NCI-H1417 (cell line): ENCODE measurements at places on chromosomes 4 and X.

- DNase-seq, result peak; percentile 3
These were observed 728.2 kb downstream of the ARAP2 start for GRCh38 chr4:35516102-35516501.

DNA sequence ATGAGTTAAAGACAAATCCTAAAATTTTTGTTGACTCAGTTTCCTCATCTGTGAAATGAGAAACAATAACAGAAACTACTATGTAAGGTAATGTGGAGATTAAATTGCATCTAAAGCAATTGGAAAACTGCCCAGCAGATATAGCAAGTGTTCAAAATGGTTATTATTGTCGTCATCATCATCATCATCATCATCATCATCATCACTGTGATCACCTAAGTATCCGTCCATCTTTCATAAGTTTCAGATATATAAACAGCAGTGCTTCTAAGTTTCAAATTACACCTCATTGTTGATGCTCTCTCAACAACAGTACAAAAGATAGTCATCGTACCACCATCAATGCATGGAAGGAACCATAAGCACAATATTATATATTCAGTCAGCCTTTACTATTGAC is 379.9 kb downstream of the PDGFC start:
- no peak for DNase-seq

DNA sequence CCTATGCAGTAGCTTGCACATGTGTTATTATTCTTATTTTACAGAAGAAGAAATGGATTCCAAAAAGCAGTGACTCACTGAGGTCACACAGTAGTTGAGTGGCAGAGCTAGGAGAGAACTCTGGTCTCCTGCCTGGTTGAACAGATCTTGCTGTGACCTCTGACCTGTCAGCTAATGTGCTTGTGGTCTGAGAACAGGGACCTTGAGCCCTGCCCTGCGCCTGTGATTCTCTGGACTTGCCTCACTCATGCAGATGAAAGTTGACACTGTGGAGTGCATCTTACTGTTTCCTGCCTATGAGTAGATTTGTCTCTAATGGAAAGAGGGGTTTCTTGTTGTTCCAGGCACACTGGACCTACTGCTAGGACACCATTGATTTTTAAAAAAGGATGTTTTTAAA is 32.3 kb downstream of the ETNPPL start:
- DNase-seq, result no peak

DNA sequence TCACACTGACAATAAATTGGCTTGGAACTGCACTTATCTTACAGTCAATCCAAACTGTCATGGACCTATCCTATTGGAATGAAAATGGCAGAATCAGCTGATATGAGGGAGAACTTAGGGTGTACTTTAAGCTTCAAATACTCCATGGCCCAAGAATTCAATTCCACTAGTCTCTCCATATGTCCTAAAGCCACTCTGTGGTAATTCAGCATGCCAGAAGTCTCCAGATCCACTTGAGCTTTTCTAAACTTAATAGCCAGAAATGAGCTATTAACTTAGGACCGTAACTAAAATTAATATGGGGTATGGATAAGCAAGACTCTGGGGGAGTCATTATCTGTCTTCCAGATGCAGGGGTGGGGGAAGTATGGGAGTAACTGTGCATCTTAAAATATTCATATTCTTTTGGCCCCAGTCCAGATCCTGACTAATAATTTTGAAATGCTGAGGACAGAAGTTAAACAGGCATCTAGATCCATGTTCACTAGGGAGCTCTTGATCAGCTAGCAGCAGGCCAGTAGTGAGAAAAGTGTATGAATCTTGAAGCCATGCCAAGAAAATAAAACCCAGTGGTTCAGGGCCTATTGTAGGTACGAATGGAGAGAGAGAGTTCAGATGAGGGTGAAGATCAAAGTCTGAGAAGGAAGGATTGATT is 167.6 kb downstream of the DKK2 start:
- DNase-seq, result no peak

- no peak for DNase-seq
These were observed 13.3 kb downstream of the NCAPG start for GRCh38 chr4:17823871-17824669.

DNA sequence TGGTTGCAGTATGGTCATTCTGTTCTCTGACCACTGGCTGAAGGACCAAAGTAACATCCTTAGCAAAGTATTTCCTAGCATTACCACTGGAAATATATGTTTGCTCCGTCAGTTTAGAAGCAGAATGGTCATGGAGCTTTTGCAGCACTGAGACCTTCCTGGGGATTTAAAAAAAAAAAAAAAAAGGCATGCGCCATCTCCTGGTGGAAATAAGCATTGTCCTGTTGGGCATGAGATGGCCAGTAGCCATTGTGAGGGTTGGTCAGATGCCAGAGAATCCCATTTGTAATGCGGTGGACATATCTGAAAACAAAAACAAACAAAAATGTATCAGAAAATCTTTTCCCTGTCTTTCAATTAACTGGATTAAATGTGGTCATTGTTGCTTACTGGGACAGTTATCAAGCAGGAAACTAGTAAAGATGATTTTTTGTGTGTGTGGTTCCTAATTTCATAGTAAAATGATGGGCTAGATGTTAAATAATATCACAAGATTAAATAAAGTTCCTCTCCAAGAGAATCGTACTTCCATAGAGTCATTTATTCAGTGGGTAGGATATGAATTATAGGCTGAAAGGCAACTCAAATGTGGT is 139.6 kb downstream of the SOWAHB start:
- DNase-seq, result peak; percentile 19

GRCh38 chr4:77193511-77194102 is 36.6 kb downstream of the CCNG2 start:
- DNase-seq, result no peak

DNA sequence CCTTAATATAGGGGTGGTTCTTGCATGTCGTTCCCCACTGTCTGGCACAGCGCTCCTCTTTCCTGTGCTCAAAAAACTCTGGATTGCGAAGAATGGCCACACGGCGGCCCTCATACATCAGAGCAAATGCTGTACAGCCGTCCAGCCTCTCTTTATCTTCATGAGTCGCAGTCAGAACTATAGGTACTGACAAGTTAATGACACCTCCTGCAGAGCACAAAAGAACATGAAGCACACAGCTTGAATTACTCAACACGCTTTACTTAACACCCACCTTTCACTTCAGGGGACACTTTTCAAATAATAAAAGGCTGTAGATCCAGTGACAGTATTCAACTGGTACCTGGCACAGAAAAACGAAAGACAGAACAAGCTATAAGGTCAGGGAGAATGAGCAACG is 65.3 kb downstream of the PAPSS1 start:
- peak; percentile 79 for DNase-seq

DNA sequence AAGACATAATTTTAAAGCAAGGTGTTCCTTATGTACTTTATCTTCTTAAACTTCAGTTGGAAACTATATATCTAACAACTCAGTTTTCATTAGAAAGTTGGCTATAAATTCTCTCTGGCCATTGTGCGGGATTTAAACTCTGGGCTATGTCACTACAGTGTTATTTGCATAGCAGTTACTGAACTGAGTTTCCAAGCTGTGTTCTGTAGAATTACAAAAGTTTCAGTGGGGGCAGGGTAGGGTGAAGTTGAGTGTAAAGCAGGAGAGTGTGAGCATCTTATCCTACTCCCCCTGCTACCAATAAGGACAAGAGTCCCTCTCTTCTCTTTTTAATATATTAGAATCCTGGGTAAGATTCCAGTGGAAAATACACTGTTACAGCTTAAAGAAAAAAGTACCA is 254.5 kb upstream of the SLITRK2 start:
- DNase-seq, result no peak

DNA sequence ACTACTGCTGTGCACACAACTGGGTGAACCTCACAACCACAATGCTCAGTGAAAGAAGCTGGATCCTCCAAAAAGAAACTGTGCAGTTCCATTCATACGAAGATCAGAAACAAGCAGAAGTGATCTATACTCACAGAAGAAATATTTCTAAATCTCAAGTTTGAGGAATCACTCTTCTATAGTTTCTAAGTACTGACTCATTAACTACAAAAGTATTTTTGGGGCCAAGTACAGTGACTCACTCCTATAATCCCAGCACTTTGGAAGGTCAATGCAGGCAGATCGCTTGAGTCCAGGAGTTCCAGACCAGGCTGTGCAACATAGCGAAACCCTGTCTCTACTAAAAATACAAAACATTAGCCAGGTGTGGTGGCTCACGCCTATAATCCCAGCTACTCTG is 51.3 kb upstream of the RELL1 start:
- DNase-seq, result no peak

DNA sequence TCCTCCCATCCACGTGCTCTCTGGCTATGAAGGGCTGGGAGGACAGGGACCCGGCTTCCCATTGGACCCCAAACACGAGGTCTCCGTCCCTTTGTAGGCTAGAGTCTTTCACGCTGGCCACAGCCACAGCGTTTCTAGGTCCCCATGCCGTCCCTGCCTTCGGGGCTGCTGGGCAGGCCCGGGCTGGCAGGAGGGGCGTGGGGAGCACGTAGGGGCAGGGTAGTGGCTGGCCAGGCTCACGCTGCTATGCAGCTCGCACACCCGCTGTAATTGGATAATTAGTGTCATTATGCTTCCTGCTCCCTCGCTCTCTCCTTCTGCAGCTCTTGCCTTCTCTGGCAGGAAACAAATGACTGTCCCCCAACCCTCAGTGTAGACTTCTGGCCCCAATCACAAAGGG is 9.8 kb downstream of the ATP2B3 start:
- DNase-seq, result peak; percentile 92
